A172 (cell line): ENCODE measurements at places on chromosomes 3 and 15. TPM values are rescaled to one million over a fixed set of nuclear protein-coding genes. Genes with fewer than 3 reads are reported as not detected.

SLITRK3 gene
- total RNA-seq = 0.03 and 0.10 TPM in 2 replicates

DPPA2 gene
- not detected in 2 replicates for total RNA-seq

AADAC gene
- total RNA-seq = 2.3 and 2.8 TPM in 2 replicates

WDR93 gene
- 0.17 TPM in 1 of 2 replicates, not detected in the other for total RNA-seq

CASR gene
- not detected in 2 replicates for total RNA-seq

CLSTN2 gene
- total RNA-seq = 1.1 and 6.3 TPM in 2 replicates

PIGZ gene
- total RNA-seq = 0.59 and 3.2 TPM in 2 replicates

CFAP44 gene
- total RNA-seq = 0.55 and 0.69 TPM in 2 replicates

RTP1 gene
- not detected in 2 replicates for total RNA-seq

ISLR2 gene
- not detected in 2 replicates for total RNA-seq

IGSF10 gene
- 0.31 and 1.3 TPM in 2 replicates for total RNA-seq

- no peak for DNase-seq
Measured at GRCh38 chr3:161323926-161324621, 47.2 kb downstream of the SPTSSB start.

DNA sequence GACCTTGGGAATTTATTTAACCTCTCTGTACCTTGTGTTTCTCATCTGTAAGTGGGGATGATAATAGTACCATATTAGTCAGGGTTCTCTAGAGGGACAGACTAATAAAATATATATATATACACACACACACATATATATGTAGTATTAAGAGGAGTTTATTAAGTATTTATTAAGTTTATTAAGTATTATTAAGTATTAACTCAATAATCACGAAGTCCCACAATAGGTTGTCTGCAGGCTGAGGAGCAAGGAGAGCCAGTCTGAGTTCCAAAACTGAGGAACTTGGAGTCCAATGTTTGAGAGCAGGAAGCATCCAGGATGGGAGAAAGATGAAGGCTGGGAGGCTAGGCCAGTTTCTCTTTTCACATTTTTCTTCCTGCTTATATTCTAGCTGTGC is 14.8 kb downstream of the OXSM start:
- DNase-seq = no peak

- DNase-seq = peak; percentile 19
Measured at GRCh38 chr15:90553248-90553745, 23.6 kb downstream of the CRTC3 start.

DNA sequence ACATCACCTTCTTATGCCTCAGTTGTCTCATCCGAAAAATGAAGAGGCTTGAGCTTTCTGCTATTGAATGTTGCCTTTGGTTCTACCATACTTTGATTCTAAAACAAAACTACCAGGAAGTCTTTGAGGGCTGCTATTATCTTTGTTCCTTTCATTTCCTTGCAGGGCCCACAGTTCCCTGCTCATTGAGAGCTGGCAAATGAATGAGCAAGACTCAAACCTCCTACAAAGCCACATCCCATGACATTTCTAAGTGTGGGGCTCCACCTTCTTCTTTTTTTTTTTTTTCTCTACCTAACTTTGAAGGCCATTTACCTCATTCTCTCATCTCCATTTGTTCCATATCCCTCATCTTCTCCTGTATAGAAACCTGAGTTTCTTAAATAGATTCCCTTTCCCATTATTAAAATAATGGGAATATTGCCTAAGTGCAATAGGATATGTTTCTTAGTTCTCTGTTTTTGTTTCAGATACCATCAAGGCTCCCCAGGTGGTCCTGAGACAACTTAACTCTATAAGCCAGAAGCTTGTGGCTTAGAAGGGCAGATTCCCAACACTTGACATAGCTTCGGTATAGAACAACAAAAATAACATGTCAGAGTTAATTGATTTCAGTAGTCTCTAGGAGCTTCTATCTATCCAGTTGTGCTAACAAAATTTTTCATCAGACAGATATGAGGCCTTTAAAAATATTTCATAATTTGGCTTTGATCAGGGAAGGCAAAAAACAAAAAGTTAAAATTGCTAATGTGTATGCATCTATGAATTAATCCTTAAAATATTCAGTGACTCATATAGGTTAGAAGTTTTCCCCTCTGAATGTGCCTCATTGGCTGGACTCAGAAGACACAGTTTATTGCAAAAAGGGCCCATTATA is 951.6 kb downstream of the TUSC7 start:
- DNase-seq = no peak

DNA sequence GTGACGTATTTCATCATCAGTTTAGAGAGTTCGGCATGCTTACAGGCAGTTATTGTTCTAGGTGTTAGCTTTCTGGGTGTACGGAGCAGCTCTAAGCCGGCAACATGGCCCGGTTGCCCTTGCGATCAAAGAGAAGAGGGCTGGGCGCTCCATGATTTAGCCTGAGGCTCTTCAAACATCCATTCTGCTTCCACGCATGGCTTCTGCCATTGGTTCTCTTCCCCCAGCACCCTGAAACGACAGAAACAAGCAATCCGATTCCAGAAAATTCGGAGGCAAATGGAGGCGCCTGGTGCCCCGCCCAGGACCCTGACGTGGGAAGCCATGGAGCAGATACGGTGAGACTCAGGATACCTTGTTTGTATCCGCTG is 574 bp downstream of the NGRN start:
- DNase-seq = peak; percentile 21

- DNase-seq = no peak
Measured at GRCh38 chr3:24341668-24342067, 153.0 kb downstream of the THRB start.

DNA sequence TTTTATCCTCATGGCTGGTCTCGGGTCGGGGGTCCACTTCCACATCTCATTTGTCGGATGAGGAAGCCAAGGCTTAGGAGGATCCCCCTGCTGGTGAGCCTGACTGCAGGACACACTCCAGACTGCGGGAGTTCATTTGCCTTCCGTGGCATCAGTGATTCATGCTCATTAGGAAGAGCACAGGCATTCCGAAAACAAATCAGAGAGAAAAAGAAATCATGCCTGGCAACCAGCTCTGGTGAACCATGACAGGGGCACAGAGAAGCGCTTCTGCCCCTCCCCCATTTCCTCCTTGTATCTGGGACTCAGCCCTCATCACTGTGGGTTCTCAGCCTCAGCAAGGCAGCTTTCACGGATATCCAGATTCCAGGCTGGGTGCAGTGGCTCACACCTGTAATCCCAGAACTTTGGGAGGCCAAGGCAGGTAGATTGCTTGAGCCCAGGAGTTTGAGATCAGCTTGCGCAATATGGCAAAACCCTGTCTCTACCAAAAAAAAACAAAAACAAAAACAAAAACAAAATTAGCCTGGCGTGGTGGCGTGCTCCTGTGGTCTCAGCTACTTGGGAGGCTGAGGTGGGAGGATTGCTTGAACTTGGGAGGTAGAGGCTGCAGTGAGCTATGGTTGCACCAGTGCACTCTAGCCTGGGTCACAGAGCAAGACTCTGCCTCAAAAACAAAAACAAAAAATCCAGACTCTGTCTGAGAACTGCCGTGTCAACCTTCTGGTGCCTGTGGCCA is 28.4 kb downstream of the IRAK2 start:
- DNase-seq = peak; percentile 97

DNA sequence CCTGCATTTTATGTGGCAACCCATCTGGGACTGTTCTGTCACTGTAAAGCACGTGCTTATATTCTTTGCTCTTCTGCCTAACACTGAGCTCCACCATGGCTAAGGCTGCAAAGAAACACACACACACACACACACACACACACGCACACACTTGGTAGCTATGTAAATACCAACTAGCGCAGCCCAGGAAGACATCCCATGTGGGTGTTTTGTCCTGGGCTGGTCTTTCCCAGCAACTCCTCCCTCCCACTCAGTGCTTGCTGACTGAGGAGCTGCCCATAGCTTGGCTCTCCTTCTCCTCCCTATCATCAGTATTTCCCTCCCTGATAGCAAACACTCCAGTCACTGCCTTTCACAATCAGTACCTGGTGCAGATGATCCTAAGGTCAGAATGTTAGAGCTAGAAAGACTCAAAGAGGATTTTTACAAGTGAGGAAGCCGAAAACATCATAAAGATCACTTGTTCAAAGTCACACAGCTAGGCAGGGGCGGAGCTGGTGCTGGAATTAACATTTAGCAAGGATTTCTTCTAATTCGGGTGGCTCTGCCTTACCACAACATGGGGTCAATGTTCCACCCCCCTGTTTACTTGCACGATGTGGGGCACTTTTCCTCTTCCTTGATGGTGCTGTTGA is 377.1 kb upstream of the TBL1XR1 start:
- DNase-seq = peak; percentile 5

GRCh38 chr3:76873532-76874242 is 166.2 kb upstream of the ROBO2 start:
- no peak for DNase-seq

GRCh38 chr3:171000281-171000680 is 26.2 kb downstream of the SLC2A2 start:
- DNase-seq = peak; percentile 13

DNA sequence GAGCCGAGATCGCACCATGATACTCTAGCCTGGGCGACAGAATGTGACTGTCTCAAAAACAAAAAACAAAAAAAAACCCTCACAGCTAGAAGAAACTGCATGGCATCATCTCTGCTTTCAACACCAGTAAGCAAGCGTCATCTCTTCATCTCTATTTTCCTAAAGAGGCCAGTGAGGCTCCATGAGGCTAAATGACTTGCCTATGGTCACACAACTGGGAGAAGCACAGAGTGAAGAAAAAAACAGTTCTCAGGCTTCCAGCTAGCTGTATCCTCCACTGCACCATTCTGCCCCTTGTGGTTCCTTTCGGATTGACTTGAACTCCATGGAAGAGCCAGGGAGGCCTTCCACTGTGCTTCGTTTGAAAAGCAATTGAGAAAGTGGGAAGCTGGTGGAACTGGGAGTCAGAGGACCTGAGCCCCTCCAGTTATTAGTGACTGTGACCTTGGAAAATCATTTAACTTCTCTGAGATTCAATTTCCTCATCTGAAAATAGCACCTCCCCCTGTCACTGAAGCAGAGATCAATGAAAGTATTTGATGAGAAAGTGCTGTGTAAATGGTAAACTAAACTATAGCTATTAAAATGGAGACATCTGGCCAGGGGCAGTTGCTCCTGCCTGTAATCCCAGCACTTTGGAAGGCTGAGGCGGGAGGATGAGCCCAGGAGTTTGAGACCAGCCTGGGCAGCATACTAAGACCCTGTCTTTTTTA is 32.1 kb upstream of the DENND4A start:
- peak; percentile 60 for DNase-seq

DNA sequence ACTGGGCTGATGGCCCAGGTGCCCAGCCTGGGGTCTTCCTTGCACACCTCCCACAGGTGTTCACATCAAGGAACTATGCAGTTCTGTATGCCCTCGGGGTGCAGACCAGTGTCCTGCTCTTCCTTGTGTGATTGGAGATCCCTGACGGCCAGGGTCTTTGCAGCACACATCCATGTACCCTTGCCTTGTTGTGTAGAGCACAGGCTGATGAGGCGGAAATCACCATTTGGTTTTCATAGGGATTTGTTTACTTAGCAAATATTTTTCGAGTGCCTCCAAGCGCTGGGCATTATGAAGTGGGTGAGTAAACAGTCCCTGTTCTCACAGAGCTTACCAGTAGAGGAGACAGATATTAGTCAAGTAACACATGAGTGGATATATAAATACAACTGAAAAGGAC is 209.3 kb upstream of the UMPS start:
- peak; percentile 7 for DNase-seq

GRCh38 chr3:184230603-184231528 is 1.5 kb downstream of the VWA5B2 start:
- DNase-seq = no peak

GRCh38 chr3:25584011-25584789 is 80.5 kb downstream of the TOP2B start:
- DNase-seq = no peak
